ENCODE measurements at places on chromosomes 1 and 21.

DNA sequence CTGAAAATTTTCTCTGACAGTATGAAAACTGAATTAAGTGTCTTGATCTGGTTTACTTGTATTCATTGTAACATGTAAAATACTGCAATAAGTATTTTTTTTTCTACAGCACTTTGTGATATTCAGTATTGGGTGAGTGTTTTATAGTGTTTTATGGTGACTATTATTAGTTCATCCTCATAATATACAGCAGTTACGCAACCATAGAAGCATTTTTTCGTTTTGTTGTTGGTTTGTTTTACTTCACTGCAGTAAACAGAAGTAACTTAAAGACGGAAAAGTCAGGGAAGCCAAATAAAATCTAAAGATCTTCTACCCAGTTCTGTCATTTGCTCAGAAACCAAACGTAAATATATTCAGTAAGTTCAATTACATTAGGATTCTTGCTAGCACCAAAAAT lies 250.0 kb downstream of the TPR start:
- no peak for DNase-seq

- DNase-seq: no peak
Measured at GRCh38 chr1:167429612-167430011, 88.7 kb downstream of the CD247 start.

DNA sequence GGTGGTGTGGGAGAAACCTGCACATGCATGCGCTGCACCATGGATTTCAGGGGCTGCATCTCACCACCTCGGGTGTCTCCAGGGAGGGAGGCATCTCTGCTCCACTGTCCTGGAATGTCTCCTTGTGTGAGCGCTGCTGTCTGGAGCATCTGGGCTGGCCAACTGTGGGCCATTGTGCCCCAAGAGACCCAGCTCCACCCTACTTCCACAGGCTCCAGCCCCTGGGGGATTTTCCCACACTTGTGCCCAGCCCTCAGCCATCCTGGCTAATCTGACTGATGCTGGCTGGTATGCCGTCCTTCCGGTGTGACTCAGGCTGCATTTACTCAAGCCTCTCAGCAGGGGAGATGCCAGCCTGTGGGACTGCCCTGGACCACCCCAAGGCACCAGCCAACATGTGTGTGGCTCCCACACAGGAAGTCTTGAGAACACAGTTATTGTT lies 62.0 kb downstream of the TRIM11 start:
- DNase-seq: no peak

DNA sequence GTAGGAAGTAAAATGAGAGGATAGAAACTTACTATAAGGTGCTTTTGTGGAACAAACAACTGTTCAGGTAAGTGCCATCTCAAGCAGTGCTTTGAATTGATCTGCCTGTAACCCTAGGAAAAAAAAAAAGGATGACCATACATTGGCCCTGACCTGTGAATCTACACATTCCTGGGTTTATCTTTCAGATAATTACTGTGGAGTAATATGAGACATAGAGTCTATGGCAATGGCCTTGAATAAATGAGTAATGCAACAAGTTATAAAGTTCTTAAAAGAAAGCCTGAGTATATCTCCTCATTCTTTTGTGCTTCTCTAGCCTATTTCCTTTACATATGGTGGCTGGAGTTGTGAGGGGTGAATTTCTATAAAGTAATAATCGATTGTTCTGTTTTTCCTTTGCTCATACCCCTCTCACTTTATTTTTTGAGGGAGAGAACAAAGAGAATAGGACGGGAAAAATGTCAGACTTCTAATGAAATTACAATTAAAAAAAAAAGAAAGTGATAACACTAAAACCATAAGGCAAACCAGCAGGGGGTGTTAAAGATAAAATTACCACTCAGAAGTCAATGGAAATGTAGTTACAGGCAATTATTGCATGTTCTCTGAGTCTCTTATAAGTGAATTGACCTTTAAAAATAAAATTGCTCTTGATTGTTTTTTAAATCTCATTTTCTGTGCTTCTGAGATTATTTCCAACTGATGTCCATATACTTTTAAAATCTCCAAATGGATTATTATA lies 12.4 kb upstream of the ATP1A1 start:
- no peak for DNase-seq

DNA sequence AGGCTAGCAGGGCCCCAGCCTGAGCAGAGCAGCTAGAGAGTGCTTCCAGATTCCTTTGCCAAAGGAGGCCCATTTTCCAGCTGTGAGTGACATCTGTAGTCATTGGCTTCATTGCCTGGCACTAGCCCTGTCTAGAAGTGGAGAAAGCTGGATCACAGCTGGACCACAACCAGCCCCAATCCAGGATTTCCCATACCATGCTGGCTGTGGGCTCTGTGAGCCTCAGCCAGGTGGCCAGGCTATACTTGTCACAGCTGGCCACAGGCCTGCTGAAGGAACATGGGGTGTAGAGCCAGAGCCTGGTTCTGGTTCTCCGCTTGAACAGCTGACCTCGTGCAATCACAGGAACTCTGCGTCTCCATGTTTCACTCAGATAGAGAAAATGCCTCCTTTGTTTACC lies 36.6 kb downstream of the RIMKLA start:
- DNase-seq: no peak

DNA sequence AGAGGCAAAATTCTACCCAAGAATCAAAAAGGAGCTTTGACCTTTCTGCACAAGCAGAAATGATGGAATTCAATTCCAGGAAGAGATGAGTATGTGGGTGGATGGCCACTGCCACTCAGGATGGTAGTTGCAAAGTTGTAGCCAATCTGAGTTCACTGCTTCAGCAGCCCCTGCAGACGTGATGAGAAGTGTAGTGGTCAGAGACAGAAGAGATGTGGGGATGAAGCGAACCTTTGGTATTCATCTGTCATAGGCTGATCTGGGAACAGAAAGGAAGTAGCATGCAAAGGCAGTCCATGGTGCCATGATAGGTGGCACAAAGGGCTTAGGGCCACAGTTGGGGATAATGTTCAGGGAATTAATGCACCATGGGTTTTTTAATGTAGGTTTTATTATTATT lies 81.1 kb upstream of the PGBD5 start:
- no peak for DNase-seq

- DNase-seq: no peak
Measured at GRCh38 chr1:10714337-10715114, 81.9 kb downstream of the CASZ1 start.

- no peak for DNase-seq
Measured at GRCh38 chr1:41780916-41781315, 137.8 kb downstream of the HIVEP3 start.

DNA sequence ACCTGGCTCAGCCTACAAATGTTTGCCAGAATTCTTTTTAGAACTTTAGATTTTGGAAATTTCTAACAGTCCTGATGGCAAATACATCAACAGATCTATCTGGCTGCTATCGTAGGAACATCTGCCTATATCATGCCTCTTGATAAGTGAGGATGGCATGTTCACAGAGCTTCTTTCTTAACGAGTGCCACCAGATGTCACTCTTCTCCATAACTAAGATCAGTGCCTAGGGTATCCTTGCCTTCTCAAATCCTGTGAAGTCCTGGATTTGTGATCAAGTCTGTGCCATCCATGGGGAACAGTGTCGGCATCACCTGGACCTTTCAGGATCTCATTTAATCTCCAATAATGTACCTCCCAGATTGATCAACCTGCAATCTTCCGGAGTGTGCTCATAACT lies 36.5 kb upstream of the CD5L start:
- no peak for DNase-seq

DNA sequence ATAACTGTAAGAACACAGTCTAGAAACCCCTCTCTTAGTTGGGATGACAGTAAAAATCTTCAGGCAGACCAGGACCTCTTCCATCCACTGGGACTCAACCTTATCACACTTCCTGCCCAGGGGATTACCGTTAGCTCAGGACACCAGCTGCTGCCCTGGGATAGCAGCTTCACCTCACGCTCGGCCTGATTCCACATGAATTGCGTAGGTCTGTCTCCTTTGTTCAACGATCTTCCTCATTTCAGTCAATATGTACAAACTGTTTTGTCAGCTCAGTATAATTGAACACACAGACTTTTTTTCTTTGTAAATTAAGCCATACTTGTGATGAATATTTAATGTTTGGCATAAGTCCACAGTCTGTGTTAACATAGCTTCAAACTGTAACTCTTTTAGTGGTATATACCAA lies 290.4 kb downstream of the GRIK1 start:
- no peak for DNase-seq

GRCh38 chr21:34176448-34176847 lies 103.1 kb downstream of the MRPS6 start:
- no peak for DNase-seq

GRCh38 chr1:53987880-53988279 lies 30.1 kb downstream of the LDLRAD1 start:
- DNase-seq: no peak

All from activated CD4-positive, CD25-positive, alpha-beta regulatory T cell treated with anti-CD3 and anti-CD28 coated beads, Interleukin-2, amount 50 U/mL, for 16 hours (primary cell).